SK-MEL-5 (cell line): ENCODE measurements at places on chromosomes 2 and 18.

GRCh38 chr2:121583555-121583954 is 52.9 kb downstream of the RNU4ATAC start:
- no peak for DNase-seq

DNA sequence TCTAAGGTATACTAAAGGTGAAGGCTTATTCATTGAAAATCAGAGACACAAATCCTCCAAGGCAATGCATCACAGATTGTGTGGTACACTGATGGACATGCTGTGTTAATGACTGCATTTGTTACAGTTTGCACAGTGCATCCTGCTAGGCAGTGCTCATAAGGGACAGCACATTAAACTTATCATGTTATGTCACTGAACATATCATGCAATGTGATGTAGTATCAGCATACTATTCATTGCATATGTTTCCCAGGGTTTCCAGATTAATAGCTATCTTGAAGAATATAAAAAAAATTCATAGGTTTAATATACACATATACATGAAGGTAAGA is 225.3 kb downstream of the NCKAP5 start:
- DNase-seq = no peak

DNA sequence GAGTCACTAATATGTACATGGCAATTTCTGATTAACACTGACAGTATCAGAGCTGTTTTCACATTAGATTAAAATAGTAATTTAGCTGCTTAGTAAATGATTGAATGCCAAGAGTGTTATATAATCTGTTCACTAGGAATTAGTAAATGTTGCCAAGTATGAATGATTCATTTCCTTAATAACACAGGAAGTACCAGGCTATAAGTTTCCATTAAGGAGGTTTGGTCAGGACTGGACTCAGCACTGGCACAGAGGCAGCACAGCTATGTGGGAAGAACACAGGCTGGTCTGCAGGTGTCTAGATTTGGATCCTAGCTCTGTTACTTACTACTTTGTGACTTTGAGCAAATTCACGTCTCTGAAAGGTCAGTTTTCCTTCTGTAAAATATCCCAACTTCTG is 97.2 kb downstream of the TDRD15 start:
- DNase-seq = no peak

DNA sequence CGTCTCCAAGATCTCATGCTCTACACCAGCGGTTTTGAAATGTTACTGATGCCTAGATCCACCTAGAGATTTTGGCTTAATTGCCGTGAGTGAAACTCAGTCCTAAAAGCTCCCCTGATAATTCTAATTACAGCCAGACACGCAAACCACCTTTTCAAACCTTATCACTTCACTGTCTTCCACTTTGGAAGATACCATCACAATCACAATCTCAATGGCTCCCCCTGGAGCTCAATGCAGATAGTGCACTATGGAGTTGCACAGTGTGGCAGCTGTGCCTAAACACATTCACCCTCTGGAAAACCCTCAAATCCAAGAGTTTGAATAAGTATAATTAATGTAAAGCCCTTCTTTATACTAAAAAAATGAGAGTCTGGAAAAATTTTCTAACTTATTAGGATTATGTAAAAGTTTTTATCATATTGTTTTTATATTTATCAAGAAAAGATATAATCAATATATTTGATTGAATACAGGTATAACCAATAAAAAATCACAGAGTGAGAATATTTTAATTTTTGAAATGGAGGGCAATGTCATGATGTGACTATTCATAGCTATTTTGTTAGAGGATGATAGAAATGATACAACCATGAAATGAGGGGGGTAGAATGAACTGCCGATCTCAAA is 102.9 kb upstream of the SLC8A1 start:
- peak; percentile 87 for DNase-seq

DNA sequence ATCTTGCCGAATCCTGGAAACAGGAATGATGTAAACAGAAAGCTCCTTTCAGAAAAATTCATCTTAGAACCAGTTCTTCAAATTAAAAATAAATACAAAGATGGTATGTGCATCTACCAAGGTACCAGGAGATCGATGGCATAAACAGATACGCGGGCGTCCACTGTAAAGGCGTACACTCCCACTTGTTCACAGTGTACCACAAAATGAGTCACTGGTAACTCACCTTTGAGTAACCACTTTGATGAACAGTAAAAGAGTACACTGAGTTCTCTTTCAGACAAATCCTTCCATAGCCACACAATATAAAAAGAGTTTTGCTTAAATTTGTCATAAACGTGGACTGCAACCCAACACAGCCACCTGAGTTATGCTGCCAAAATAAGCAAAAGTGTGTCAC is 128.3 kb downstream of the DNER start:
- no peak for DNase-seq

GRCh38 chr18:60024857-60025256 is 125.1 kb downstream of the PMAIP1 start:
- DNase-seq = peak; percentile 15

DNA sequence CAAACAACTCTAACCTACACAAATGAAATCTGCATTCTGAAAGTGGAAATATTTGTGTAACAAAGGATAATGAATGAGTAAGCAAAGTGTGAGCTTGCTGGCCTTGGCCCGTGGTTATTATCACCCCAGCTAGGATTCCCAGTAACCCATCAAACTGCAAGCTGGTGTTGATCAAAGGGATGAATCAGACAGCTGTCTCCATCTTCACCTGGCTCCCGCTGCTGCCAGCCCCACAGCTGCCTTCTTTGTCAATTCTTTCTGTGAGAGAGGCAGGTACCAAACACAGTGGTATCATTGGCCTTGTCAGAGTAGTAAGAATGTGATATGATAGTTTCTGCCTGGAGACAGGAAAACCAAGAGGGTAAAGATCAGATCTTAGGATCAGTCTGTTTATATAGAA is 25.2 kb upstream of the RGPD4 start:
- DNase-seq = no peak

GRCh38 chr2:127575941-127576432 is 40.5 kb downstream of the MYO7B start:
- no peak for DNase-seq

GRCh38 chr2:164014791-164015190 is 279.0 kb upstream of the FIGN start:
- no peak for DNase-seq

DNA sequence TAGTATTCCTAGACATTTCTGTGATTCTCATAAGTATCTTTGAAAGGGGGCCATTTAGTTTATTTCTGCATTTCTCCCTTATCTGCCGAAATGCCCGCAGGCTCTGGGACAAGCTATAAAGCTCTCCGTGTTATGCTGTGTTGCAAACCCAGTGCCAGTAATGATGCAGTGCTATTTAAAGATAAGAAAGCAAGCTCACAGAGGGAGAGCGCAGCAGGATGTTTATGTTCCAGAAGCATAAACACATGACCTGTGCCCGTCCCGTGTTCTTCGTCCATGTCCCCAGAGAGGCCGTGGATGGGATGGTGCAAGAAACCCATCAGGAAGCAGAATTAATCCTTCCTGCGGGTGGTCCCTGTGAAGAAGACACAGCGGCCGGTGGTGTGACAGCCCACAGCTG is 99.4 kb downstream of the NEDD4L start:
- peak; percentile 83 for DNase-seq

DNA sequence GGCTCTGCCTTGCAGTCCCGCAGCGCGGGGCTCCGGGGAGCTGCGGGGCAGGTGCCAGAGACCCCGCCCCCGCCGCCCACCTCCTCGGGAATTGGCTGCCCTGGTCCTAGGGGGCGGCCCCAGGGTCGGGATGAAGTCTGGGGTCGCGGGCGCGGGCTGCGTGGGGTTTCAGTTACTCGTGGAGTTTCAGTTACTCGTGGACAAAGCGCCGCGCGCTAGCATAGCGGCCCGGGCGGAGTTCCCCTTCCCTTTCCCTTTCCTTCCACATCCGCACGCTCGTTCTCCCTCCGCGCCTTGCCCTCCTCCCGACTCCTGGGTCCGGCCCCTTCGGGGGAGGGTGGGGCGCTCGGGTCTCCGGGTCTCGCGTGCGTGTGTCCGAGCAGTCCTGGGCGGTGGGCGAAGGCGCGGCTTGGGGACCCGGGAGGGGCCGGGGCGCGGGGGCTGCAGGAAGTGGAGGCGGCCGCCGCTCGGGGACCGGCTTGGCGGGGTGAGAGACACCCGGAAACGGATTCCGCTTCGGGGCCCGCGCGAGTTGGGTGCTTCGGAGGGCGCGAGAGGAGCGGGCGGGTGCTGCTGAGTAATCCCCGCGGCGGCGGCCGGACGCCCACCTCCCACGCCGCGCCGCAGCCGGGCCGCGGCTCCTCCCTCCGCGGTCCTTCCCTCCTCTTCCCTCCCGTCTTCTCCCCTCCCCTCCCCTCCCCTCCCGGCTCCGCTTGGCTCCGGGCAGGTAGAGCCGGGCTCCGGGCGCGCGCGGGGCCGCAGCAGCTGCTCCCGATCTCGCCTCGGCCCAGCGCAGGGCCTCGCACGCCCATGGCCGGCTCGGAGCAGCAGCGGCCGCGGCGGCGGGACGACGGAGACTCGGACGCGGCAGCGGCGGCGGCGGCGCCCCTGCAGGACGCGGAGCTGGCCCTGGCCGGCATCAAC is at the start of gene TTC39C:
Gene TTC39C (plus strand): TSS at position 693 of the 924 bp plus-strand sequence. CDS start 118 bp downstream, at position 811.
- DNase-seq = peak; percentile 52

DNA sequence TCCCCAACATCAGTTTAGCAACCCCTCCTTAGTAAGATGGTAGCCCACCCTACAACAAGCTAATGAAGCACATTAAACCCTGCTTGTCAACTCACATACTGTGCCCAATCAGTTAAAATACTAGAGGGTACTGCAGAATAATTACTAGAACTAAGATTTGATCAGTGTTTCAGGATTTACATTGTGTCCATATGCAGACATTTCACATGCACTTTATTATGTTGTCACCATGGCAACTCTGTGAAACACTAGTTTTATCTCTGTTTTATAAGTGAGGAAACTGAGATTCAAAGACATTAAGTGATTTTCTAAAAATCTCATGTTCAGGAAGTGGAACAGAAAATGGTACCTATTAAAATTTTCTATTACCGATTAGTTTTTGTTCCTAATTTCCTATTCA is 61.7 kb downstream of the CYBRD1 start:
- no peak for DNase-seq

GRCh38 chr2:19881908-19882265 is 19.9 kb downstream of the TTC32 start:
- no peak for DNase-seq

- no peak for DNase-seq
Observed at GRCh38 chr18:45255197-45255890, 359.9 kb upstream of the SLC14A2 start.

DNA sequence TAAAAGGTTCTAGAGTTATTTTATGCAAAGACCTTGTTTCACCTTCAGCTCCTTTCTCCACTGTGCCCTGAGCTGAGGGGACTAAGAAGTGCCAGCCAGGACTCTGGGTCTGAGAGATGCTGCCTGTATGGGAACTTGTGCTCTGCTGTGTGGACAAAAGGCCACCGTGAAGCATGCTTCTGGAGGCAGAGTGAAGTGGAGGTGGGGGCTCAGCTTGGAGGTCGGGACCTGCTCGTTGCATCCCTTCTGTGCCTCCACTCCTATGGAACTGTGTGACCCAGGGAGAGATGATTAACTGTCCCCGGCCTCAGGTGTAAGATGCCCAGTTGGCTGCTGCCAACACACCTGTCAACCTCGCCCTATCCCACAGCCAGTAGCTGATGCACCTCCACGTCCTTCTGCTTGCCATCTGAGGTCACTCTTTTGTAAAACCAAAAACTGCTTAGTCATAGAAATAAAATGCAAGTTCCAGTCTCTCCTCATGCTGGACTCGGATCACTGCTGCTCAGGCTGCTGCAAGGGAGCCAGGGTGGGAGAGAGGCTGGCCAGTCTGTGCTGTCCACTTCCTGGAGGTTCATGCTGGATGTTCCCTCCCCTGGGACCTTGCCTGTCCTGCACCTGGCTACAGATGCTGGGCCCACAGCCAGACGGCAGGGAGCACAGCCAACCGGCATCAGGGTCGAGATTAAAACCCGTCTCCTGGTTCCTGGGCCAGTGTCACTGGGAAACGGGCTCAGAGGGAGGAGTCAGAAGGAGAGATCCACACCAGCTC is 113.2 kb downstream of the ACKR3 start:
- DNase-seq = no peak

GRCh38 chr2:169109502-169110409 is 40.4 kb downstream of the DHRS9 start:
- peak; percentile 74 for DNase-seq

DNA sequence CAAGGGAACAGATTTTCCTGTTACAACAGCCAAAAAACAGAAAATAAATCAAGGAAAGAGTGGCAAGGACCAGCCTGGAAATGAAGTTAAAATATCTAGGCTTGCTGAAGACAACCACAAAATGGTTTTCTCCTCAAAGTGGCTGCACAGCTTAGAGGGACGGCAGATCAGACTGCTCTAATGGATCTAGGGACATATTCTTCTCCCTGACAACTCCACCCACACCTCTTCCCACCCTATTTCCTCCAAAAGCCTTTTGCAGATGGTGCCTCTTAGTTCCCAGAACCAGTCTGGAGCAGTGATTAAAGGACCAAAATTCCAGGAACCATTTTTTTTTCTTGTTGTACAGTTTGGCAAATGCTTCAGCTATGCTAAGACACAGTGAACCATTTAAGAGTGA is 220.2 kb upstream of the SIX2 start:
- DNase-seq = no peak

GRCh38 chr18:63079114-63079513 is 240.5 kb downstream of the BCL2 start:
- DNase-seq = peak; percentile 18

DNA sequence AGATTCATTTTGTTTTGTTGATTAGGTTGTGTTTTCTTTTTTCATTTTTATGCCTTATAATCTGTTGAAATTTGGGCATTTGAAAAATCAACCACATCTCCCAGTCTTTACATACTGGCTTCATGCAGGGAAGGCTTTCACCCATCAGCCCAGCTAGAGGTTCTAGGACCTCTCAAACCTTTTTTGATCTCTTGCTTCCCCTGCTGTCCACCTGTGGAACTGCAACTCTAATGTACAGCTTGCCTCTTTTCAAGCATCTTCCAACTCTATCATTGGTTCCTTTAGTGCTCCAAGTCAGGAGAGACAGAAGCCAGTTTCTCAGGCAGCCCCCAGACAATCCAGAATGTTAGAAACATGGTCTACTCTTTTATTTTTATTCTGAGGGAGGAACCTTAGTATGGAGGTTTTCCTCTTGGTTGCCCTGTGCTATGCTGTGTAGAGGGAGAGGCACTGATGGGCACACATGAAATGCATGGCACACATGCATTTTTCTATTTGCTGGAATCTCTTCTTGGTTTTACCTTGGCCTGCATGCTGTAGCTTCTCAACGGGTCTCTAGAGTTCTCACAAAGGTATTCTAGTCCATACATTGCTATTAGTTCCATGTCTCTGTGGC is 107.2 kb upstream of the L3MBTL4 start:
- DNase-seq = peak; percentile 81

DNA sequence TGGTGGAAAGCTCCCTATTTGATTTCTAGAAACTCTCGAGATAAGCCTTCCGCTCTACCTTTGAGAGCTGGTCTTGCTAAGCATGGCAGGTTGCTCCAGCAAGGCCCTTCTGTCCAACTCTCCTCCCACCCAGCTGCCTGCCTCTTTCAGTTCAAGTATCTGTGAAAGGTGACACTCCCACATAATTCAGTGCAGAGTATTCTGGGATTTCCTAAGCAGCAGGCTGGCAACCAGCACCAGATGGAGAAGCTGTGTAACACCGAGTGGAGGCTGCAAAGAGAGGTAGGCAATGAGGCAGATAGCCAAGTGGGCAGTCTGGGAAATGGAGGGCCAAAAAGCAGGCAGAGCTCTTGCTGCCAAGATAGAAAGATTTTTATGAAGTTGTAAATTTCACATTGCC is 88.4 kb upstream of the CAVIN2 start:
- DNase-seq = no peak

- no peak for DNase-seq
Observed at GRCh38 chr2:171210864-171211431, 50.3 kb upstream of the TLK1 start.
